BJ (cell line): ENCODE measurements at places on chromosomes 5 and 9. TPM values are rescaled to one million over a fixed set of nuclear protein-coding genes. Genes with fewer than 3 reads are reported as not detected.

Gene REEP2
- polyA plus RNA-seq, result 12.0 and 14.0 TPM in 2 replicates

Gene CDH9
- polyA plus RNA-seq, result not detected in 2 replicates

Gene TMC1
- 1.2 and 1.3 TPM in 2 replicates for polyA plus RNA-seq

Gene CCDC192
- not detected in 2 replicates for polyA plus RNA-seq

Gene ELAVL2
- polyA plus RNA-seq, result 0.04 and 0.28 TPM in 2 replicates

Gene CCDC107
- polyA plus RNA-seq, result 22.0 and 27.9 TPM in 2 replicates

Gene SLC1A1
- polyA plus RNA-seq, result 6.4 and 8.8 TPM in 2 replicates

Gene MSANTD3
- 34.5 and 38.3 TPM in 2 replicates for polyA plus RNA-seq

Gene CNTFR
- polyA plus RNA-seq, result 0.09 TPM in 1 of 2 replicates, not detected in the other

Gene PTBP3
- polyA plus RNA-seq, result 36.8 and 44.4 TPM in 2 replicates

Gene RABEPK
- 43.6 and 53.6 TPM in 2 replicates for polyA plus RNA-seq

Gene QRFP
- not detected in 2 replicates for polyA plus RNA-seq

Gene NMUR2
- not detected in 2 replicates for polyA plus RNA-seq

Gene WDR38
- not detected in 2 replicates for polyA plus RNA-seq

Gene NKD2
- polyA plus RNA-seq, result not detected in 2 replicates

Gene PTPN3
- 1.1 and 1.4 TPM in 2 replicates for polyA plus RNA-seq

Gene SHROOM1
- polyA plus RNA-seq, result 6.4 and 8.5 TPM in 2 replicates

Gene EIF4E1B
- not detected in 2 replicates for polyA plus RNA-seq

Gene C9orf72
- 1.3 and 3.1 TPM in 2 replicates for polyA plus RNA-seq

Gene CNTLN
- 1.9 and 3.9 TPM in 2 replicates for polyA plus RNA-seq

Gene MSX2
- 1.4 and 2.1 TPM in 2 replicates for polyA plus RNA-seq

Gene LSM11
- polyA plus RNA-seq, result 2.4 and 3.2 TPM in 2 replicates

Gene IL3
- polyA plus RNA-seq, result not detected in 2 replicates

Gene PDLIM4
- 17.1 and 31.0 TPM in 2 replicates for polyA plus RNA-seq

Gene TAF11L5
- not detected in 2 replicates for polyA plus RNA-seq

Gene COL15A1
- 74.5 and 112 TPM in 2 replicates for polyA plus RNA-seq

Gene AK6
- 11.6 and 39.9 TPM in 2 replicates for polyA plus RNA-seq

Gene PLPP7
- polyA plus RNA-seq, result 2.5 and 3.9 TPM in 2 replicates

Gene PCDHGC3
- polyA plus RNA-seq, result 36.5 and 56.3 TPM in 2 replicates

Gene TMEM215
- polyA plus RNA-seq, result not detected in 2 replicates

Gene C9orf78
- 26.1 and 41.9 TPM in 2 replicates for polyA plus RNA-seq

Gene LCN15
- not detected in 2 replicates for polyA plus RNA-seq

Gene GMCL2
- polyA plus RNA-seq, result not detected in 2 replicates

Gene FASTKD3
- 5.6 and 9.2 TPM in 2 replicates for polyA plus RNA-seq

Gene ORM2
- polyA plus RNA-seq, result not detected in 2 replicates

Gene OLFML2A
- polyA plus RNA-seq, result 2.0 and 2.5 TPM in 2 replicates

Gene GHR
- polyA plus RNA-seq, result 0.90 and 1.6 TPM in 2 replicates

Gene PCA3
- polyA plus RNA-seq, result not detected in 2 replicates

Gene HACD4
- 4.3 and 8.6 TPM in 2 replicates for polyA plus RNA-seq

Gene PCDHA8
- polyA plus RNA-seq, result 0.01 and 0.02 TPM in 2 replicates

Gene TMEM232
- 0.12 and 0.38 TPM in 2 replicates for polyA plus RNA-seq

Gene ZBTB34
- 4.2 and 5.5 TPM in 2 replicates for polyA plus RNA-seq

Gene PTGDS
- 0.31 and 0.58 TPM in 2 replicates for polyA plus RNA-seq

Gene DIRAS2
- not detected in 2 replicates for polyA plus RNA-seq

Gene CARD9
- 12.9 and 21.3 TPM in 2 replicates for polyA plus RNA-seq

Gene OR1N2
- polyA plus RNA-seq, result not detected in 2 replicates

Gene KIF24
- polyA plus RNA-seq, result 1.6 and 1.9 TPM in 2 replicates

Gene SPINK13
- not detected in 2 replicates for polyA plus RNA-seq

Gene LOX
- 632 and 668 TPM in 2 replicates for polyA plus RNA-seq

Gene NTMT1
- 77.1 and 96.3 TPM in 2 replicates for polyA plus RNA-seq

Gene OBP2B
- polyA plus RNA-seq, result not detected in 2 replicates

Gene PHYHD1
- 15.6 and 18.6 TPM in 2 replicates for polyA plus RNA-seq

Gene ACOT12
- 0.18 TPM in 1 of 2 replicates, not detected in the other for polyA plus RNA-seq
